ENCODE measurements at places on chromosomes 5 and 9. TPM values are rescaled to one million over a fixed set of nuclear protein-coding genes. Genes with fewer than 3 reads are reported as not detected.
A peak's percentile ranks its signal among the peaks of the same experiment; 100 is the strongest.

DNA sequence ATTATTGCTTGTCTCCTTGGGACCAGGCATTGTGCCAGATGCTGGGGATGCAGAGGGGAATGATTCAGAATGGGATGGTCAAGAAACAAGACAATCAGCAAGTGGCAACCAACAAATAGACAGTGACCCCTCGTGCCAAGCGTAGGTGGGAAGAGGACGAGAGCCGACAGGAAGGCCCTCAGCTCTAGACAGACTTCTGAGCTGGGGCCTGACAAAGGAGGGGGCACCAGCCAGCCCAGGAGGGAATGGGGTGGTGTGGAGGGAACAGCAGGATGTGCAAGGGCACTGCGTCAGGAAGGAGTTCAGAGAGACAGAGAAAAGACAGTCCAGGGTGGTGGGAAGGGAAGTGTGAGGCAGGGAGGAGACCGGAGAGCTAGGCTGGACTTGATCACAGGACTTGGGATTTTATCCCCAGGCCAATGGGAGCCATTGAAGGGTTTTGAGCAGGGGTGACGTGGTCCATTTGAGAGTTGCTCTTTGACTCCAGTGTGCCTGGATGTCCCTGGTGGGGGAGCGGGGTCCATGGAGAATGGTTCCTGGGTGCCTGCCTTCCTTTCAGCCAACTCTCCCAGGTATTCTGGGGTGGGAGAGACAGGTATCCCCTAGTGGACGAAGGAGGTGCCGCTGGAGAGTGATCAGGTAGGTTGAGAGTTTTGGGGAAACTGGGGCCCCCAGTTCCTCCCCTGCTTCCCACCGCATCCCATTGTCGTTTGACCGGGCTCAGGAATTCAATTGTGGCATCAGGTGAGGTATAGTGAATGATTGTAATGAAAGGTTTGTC, 79.3 kb upstream of the ZNF618 start:
- DNase-seq, result no peak

- DNase-seq, result peak; percentile 49
Observed at GRCh38 chr9:95516734-95517558, at the start of gene PTCH1. TSS of gene PTCH1 (minus strand) at chr9:95516971.

DNA sequence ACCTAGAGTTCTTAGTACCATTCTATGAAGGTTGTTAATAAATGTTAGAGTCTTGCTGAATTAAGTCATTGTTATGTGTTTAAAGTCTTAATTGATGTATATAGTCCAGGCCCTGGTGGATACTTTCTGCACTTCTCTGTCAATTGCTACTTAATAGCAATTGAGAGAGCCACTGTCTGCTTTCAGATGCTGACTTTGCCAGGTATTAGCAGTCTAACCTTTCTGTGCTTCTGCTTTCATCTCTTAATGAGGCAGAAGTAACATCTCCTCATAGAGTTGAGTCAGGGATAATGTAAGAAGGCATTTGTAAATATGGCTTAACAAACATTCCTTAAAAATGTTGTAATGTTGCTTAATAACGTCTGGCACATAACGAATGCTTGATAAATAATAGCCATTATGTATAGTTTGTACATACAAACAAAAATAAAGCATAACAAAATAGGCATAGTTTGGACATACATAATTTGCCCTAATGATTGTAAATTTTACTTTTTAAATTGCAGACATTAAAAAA, 28.3 kb downstream of the RASGRF2 start:
- DNase-seq, result no peak

LMBRD2 gene
- 6.4 TPM for total RNA-seq

SKP1 gene
- total RNA-seq, result 939 TPM

Measured in MG63 (cell line).